ENCODE measurements at places on chromosomes 3 and 15. TPM values are rescaled to one million over a fixed set of nuclear protein-coding genes. Genes with fewer than 3 reads are reported as not detected.

DNA sequence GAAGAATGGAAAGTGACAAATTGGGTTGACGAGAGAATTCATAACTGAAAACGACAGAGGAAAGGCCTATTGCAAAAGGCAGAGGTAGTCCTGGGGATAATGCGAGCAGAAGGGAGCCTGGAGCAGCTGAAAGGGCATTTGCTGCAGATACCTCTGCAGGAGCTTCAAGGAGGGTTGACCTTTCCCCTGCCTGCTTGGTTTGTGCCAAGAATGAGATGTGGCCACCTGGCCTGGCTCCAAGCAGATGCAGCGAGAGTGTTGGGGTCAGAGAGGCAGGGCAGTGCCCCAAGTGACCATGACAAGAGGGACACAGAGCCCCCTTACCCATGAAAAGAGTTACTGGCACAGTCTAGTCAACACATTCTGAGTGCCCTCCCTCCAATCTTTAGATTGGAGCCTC is 43.5 kb downstream of the SLC41A3 start:
- no peak for DNase-seq

DNA sequence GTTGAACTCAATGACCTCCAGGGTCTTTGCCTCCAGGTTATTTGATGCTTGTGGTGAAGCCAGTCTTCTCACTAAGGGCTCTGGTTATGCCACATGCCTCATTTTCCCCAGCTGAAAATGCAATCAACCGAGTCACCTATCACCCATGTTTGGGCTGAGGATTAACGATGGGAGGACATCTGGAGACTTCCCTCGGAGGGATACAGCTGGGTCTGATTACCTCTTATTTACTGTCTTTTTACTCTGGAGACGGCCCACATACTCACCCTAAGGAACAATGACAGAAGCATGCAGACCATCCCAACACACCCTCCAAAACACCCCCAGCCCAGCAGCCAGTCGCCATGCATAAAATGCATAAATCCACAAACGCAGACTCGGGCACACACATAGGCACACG is 187.4 kb downstream of the OPA1 start:
- peak; percentile 7 for DNase-seq

- DNase-seq, result peak; percentile 88
Measured at GRCh38 chr3:153614563-153614962, 452.5 kb downstream of the RAP2B start.

- DNase-seq, result no peak
Measured at GRCh38 chr15:94930960-94931359, 699.6 kb downstream of the MCTP2 start.

DNA sequence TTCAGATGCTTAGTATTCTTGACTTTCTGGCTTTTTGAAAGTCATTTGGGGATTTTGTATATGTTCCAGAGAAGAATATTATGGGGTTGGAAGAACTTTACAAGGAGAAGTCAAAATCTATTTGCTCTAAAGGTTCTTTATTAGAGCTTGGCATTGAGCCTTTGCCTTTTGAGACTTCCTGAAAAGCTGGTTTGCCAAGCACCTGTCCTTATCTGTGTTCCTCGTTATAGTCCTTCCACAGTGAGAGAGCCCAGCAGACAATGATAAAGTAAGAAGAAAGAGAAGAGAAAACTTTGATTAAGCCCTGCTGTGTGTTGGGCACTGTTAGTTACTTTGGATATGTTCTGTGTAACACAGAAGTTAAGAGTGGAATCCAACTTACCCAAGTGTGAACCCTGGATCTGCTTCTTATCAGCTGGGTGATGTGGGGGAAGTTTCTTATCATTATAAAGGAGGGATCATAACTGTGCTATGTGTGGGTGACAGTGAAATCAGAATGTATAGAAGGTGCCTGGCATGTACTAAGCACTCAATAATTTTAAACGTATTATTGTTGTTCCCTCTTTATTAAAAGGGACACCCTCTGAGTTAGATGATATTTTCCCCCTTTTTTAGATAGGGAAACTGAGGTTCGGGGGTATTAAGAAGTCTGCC is 44.3 kb upstream of the POLR2M start:
- no peak for DNase-seq

GRCh38 chr3:14633819-14634424 is 17.6 kb upstream of the CCDC174 start:
- DNase-seq, result peak; percentile 76

- DNase-seq, result no peak
Measured at GRCh38 chr15:29056839-29057450, 171.2 kb downstream of the APBA2 start.

GRCh38 chr3:174295306-174296092 is 563.6 kb upstream of the NAALADL2 start:
- no peak for DNase-seq

GRCh38 chr3:149214702-149215101 is 6.9 kb downstream of the CP start:
- no peak for DNase-seq

GRCh38 chr15:70226337-70226980 is 128.7 kb upstream of the TLE3 start:
- no peak for DNase-seq

DNA sequence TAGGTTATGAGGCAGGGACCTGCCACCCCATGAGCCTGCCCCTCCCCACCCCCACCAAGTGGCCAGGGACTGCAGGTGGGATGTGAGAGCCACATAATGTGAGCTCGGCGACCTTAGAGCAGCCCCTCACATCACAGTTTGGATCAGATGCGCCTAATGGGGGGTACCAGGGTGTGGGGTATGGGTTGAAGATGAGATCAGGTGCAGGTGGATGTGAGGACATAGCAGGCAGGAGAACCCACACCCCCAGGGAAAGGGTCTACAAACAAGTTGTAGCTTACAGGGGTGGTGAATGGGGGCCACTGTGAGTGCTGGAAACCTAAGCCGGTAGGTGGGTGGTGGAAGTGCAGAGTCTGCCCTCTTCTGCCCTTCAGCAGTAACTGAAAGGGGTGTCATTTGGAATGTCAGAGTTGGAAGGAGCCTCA is 94.0 kb downstream of the CORO2B start:
- peak; percentile 28 for DNase-seq

GRCh38 chr15:68576235-68576892 is 2.4 kb upstream of the CORO2B start:
- DNase-seq, result no peak

GRCh38 chr3:159340877-159341500 is 539.1 kb downstream of the MFSD1 start:
- DNase-seq, result peak; percentile 2

DNA sequence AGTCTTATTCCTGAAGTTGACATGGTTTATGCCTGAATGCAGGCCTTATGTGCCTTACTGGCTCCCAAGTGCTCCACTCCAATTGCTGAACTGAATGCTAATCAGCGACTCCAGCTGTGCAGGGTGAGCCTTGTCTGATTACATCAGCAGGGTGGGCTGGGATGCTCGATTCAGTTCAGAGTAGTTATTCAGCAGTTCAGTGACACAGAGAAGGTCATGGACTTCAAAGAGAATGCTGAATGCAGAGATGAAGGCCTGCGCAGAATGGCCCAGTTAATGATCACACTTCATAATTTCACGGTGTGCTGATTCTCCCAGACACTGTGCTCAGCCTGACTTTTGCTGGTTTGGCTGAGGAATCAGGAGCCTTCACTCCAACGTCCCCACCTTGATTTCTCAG is 63.6 kb downstream of the CLDN1 start:
- no peak for DNase-seq

- peak; percentile 45 for DNase-seq
Measured at GRCh38 chr3:51621091-51621892, 49.8 kb upstream of the TEX264 start.

GRCh38 chr3:143693506-143693905 is 154.8 kb downstream of the SLC9A9 start:
- DNase-seq, result no peak

DNA sequence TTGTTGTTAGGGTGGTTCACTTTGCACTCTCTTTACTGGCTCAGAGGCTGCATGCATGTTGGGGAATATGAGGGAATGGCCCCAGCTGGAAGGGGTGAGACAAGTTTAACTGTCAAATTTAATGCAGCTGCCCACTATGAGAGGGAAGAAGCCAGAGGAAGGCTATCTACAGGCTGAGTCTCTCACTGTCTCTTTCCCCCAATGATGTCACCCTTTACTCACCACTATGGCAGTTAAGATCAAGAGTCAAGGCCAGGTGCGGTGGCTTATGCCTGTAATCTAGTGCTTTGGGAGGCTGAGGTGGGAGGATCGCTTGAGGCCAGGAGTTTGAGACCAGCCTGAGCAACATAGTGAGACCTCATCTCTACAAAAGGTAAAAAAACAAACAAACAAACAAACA is 12.2 kb upstream of the RBMS3 start:
- no peak for DNase-seq

DNA sequence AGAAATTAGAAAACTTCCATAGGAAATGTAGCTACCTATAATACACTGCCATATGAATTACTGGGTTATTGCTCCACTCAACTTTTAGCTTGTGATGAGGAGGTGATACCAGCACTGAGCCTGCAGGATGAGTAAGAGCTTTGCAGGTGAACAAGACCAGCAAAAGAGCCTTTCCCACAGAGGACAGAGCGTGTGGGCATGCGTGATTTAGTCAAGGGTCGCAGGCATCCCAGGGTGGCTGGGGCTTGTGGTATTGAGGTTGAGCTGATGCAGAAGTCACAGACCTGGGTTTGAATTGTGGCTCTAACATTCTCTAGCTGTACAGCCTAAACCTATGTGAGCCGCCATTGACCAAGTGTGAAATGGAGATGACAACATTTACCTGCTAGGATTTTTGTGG is 5.6 kb downstream of the NRROS start:
- DNase-seq, result no peak

DNA sequence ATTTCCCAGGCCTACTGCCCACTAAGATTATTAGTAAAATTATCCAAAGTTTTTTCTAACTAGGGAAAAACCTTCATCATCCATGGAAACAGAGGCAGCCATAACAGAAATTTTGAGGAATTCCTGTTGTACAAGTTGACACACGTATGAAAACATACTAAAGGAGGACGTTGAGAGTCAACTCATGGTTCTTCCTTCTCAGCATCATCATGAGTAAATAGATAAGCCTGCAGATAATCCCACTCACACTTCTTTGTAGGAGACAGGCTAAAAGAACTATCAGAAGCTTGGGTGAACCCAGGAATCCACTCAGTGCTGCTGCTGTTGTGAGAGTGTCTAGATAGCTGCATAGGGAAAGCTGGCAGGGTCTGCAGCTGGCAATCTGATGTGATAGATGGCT is 694.8 kb upstream of the NR2F2 start:
- DNase-seq, result no peak

GRCh38 chr3:127407026-127407939 is 119.4 kb upstream of the PRR20G start:
- DNase-seq, result no peak

GRCh38 chr3:10646531-10647335 is 141.3 kb upstream of the ATP2B2 start:
- no peak for DNase-seq

DNA sequence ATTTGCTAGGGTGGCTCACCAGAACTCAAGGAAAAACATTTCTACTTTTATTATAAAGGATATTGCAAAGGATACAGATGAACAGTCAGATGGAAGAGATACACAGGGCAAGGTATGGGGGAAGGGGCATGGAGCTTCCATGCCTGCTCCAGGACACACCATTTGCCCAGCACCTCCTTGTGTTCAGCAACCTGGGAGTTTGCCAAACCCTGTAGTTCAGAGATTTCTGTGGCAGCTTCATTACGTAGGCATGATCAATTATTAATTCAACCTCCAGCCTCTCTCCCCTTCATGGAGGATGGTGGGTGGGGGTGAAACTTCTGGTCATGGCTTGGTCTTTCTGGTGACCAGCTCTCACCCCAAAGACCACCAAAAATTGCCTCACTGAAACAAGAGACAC is 353.9 kb upstream of the THBS1 start:
- no peak for DNase-seq

- no peak for DNase-seq
Measured at GRCh38 chr3:6396631-6397030, 464.3 kb upstream of the GRM7 start.

- DNase-seq, result no peak
Measured at GRCh38 chr15:82960766-82961165, 8.2 kb upstream of the HOMER2 start.

GRCh38 chr3:1843111-1843510 is 255.6 kb upstream of the CNTN4 start:
- DNase-seq, result no peak

- DNase-seq, result no peak
Measured at GRCh38 chr3:197446700-197447056, 109.1 kb downstream of the BDH1 start.

DNA sequence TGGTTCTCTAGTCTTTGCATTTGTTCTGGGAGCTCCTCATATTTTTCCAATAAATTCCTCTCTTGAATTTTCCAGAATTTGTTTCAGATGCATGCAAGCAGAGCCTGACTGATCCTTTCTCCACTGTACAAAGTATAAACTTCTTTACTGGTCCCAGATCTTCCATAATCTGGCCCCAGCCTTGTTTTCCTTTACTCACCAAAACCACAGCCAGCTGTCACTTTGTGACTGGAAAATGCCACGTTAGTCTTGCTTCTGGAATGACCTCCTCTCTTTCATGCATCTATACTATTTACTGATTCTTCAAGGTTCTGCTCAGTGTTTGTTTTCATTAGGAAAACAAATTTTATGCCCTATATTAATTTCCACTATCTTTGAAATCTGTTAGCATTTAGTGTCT is 60.4 kb upstream of the SPPL2A start:
- peak; percentile 48 for DNase-seq

GRCh38 chr3:169278667-169279066 is 384.8 kb downstream of the MECOM start:
- DNase-seq, result no peak

DNA sequence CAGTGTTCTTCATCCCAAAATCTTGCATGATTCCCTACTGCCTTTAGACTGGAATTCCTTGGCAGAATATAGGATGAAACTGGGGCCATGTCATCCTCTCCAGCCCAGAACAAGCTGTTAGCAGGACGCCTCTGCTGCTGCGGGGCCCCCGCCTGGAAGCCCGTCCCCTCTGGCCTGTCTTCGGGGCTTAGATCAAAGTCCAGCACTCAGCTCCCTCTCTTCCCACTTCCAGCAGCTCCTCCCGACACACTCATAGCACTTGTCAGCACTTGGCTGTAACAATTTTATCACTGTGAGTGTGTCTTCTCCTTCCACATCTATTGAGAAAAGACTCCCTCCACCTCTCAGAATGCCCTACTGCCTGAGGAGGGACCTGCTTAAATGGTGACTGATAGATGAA is 112.0 kb upstream of the HACD2 start:
- DNase-seq, result no peak

- no peak for DNase-seq
Measured at GRCh38 chr15:22243440-22244130, 163.3 kb downstream of the OR4M2 start.

Gene DOCK3
- 0.23 TPM for polyA plus RNA-seq

Gene LMCD1
- polyA plus RNA-seq, result 189 TPM

Gene SCN11A
- not detected for polyA plus RNA-seq

Gene PAQR9
- not detected for polyA plus RNA-seq

Gene SMCO1
- not detected for polyA plus RNA-seq

Gene TRH
- 0.15 TPM for polyA plus RNA-seq

Gene ZNF662
- polyA plus RNA-seq, result 2.3 TPM

Gene PAQR5
- 5.5 TPM for polyA plus RNA-seq

Gene SERPINI2
- polyA plus RNA-seq, result not detected

Gene KCTD6
- 12.8 TPM for polyA plus RNA-seq

Gene PFN2
- polyA plus RNA-seq, result 246 TPM

Data from GM23248 (cell line).